NCI-H146 (cell line): ENCODE measurements at places on chromosomes 5 and 9.

- peak; percentile 25 for DNase-seq
Observed at GRCh38 chr5:100232736-100233135, 302.4 kb upstream of the FAM174A start.

DNA sequence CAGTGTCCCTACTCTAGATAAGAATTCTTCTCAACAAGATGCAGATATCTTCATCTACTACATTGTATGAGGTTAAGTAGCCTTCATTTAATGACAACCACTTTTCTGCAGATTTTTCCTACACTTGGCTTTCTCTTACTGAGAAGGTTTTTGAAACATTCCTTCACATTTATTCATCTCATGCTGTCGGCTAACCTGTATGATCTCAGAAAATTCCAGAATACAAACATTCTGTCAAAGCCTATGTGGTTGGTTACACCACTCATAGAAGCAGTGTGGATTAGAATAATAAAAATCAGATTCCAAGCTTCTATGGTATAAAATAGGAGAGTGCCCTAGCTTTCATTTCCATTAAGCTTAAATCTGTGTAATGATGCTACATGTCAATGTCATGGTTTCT, 39.4 kb upstream of the ERCC6L2 start:
- DNase-seq = no peak

- no peak for DNase-seq
Observed at GRCh38 chr5:111738118-111738517, 18.9 kb downstream of the NREP start.

- DNase-seq = no peak
Observed at GRCh38 chr9:122546196-122546595, 6.7 kb upstream of the OR1N2 start.

GRCh38 chr5:10307206-10308148, at the start of gene CMBL:
CMBL (minus strand) TSS chr5:10307902; CDS start chr5:10290762, 17,140 bp downstream.
- peak; percentile 83 for DNase-seq

- DNase-seq = no peak
Observed at GRCh38 chr9:27571011-27571410, 2.3 kb downstream of the C9orf72 start.

DNA sequence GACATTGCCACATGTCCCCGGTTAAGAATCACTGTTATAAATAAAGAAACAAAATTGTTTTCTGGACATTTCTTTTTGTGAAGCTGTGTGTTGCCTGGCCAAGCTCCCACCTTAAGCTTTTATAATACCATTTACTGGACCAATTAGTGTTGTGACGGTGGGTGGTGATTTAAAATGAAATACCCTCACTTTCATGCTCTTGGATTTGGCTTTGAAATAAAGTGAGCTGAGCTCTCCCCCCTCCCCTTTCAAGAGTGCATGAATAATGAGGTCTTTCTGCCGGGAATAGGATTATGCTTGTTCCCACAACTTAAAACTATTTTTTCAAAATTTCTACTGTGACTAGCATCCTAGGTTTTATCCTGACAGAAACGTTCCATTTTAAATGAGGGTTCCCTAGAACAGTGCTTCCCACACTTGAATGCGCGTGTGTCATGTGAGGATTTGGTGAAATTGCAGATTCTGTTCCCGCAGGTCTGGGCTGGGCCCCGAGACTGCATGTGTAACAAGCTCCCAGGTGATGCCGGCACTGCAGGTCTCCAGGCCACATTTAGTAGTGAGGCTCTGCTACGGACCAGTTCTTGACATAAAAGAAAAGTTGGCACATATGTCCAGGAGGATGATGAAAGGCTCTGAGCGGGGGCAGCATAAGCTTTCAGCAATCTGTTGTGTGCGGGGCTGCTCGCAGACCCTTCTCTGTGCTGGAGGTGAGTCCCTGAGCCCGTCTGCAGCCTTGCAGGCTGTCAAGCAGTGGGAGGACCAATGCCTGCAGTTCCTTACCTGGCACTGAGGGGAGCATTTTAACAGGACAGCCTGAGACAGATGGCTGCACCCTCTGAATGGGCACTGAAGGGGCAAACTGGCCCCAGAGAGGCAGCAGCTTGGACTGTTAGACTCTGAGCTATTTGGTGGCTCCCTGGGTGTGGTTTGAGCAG, 24.4 kb downstream of the IQGAP2 start:
- no peak for DNase-seq

DNA sequence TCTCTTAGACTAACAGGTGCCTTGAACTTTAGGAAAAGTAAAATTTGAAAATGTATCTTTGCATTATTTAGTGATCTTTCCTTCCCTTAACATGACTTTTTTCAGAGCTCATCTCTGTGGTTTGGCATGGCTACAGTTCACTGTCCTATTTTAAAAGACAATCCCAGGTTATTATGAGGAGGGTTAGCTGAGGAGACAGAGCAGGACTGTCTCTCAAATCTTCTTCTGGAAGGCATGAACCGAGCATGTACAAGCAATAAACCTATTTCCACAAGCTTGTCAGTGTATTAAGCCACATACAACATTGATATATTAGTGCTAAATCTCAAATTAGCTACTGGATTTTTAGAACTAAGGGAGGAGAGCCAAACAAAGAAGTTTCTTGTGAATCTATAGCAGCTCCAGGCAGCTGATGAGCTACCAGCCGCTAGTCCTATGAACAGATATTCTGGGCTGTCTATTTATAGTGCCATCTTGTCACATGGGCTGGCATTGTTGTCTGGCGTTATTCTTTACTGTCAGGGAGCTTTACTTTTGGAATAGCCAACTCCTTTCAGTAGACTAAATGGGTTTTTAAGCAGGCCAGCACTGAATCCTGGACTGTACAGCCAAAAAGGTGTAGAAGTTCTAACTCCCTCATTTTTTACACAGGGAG, 171.2 kb upstream of the ACTBL2 start:
- DNase-seq = no peak

GRCh38 chr5:72202331-72202825, 95.1 kb downstream of the MAP1B start:
- no peak for DNase-seq

GRCh38 chr9:90546200-90546599, 96.4 kb downstream of the DIRAS2 start:
- DNase-seq = peak; percentile 98

- no peak for DNase-seq
Observed at GRCh38 chr5:123012321-123012720, 24.2 kb downstream of the PPIC start.

DNA sequence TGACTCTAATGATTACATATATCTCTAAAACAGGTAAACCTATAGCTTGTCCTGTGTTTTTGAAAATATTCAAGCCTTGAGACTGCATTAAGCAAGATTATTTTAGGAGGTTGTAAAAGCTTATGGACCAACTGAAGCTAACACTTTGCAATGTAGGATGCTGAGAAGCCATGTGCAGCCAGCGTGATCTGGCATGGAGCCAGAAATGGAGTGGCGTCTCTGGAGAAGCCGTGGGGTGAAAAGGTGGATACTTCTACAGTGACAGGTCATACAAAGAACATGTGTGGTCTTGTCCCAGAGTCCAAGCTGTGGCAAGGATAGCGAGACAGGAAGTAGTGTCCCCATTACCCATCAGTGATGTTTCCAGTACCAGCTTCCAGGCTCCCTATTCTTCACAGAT, 100.8 kb upstream of the CD180 start:
- DNase-seq = peak; percentile 0

- no peak for DNase-seq
Observed at GRCh38 chr5:89228355-89228754, 345.4 kb upstream of the MEF2C start.

DNA sequence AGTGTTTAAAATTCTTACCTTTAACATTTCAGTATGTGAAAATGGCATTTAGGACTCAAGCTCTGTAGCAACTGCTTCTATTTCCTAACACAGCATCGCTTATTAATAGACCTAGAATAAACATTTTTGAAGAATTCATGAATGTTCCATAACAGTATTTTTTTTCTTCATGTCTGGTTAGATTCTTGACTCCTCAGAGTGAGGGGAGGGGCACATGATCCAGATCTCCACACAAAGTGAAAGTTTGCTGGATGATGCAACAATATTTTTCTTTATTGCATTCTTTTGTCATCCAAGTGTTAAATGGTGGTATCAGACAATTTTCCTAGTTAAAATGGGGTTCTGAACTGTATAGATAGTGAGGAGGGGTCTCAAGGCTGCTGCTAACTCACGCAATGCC, 130.8 kb upstream of the MAN2A1 start:
- DNase-seq = no peak

- no peak for DNase-seq
Observed at GRCh38 chr9:8872802-8873201, 1073.2 kb upstream of the DMAC1 start.

DNA sequence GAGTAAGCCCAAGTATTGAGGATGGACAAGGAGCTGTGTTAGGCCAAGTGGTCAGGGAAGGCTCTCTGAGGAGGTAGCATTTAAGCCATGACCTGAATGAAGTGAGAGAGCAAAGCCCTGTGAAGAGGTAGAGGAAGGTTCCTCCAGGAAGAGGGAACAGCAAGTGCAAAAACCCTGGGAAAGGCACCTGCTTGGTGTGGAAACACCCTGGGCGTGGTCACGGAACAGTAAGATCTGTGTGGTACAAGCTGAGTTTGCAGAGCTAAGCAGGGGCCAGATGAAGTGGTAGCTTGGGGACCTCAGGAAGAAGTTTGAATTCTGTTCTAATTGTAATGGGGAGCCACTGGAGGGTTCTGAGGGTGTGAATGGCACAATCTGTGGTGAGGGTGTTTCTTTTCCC, 310.2 kb downstream of the ARHGAP26 start:
- no peak for DNase-seq

DNA sequence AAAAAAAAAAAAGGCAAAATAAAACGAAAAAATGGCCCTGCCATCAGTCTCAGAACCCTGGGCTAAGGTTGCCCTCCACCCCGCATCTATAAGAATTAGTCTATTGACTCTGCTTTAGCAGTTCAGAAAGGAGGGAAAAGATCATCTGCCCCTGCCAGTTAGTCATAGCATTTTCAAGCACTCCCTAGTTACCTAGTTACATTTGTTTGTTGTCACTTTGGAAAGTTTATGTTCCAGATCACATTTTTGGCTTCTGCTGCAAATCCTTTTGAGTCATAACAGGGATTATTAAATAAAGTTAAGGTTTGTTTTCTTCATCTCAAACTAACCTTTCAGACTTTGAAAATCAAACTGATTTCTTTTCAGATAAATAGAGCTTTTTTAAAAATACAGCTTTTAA, 52.1 kb downstream of the AQP7 start:
- DNase-seq = no peak

DNA sequence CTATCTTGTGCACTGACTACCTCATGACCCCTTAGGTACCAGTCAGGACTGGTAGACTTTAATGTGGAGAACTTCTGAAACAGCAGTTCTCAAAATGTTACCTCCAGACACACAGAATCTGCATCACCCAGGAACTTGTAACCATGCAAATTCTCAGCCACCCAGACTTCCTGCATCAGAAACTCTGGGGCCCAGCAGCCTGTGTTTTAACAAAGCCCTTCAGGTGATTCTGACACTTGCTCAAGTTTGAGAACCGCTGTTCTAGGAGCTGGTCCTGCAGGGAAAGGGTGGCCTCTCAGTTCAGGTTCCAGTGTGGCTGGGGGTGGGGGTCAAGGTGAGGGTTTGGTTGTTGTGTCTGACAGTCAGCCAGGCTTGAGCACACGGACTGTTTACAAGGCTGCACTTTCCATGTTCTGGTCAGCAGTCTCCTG, 28.4 kb downstream of the ZFP62 start:
- DNase-seq = no peak

GRCh38 chr5:54738118-54738972, 220.8 kb downstream of the SNX18 start:
- DNase-seq = no peak

DNA sequence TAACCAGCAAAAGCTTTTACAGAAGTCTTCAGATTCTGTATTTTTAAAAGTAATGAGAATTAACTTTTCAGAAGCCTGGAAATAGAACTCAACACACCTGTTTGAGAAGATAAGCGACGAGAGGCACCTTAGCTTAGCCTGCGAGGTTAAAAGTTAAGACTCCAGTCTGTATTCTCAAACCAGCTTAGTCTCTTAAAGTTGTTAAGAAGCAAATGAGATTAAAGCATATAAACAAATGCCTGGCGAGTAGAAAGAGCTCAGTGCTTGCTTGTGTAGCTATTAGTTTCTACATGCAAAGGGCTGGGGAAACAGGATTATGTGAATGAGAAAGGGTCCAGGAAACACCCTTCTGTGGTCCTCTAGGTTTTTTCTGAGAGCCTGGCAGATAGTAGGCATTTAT, 51.7 kb downstream of the MTAP start:
- no peak for DNase-seq

DNA sequence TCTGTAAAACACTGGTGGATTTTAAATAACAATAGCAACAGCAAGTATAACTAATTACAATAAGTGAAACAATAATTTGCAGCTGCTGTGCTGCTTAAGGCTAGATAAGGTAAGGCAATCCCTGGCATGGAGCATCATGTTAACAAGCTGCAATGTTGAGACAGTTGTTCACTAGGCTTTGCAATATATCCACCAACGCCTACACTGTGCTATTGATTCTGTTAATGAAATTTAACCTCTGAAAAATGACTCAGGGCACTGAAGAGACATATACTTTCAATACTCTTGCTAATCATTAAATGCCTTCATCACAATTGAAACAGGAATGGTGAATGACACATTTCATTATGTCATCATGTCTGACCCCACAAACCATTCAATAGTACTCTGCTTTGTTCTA, 255.0 kb downstream of the EFNA5 start:
- DNase-seq = no peak

DNA sequence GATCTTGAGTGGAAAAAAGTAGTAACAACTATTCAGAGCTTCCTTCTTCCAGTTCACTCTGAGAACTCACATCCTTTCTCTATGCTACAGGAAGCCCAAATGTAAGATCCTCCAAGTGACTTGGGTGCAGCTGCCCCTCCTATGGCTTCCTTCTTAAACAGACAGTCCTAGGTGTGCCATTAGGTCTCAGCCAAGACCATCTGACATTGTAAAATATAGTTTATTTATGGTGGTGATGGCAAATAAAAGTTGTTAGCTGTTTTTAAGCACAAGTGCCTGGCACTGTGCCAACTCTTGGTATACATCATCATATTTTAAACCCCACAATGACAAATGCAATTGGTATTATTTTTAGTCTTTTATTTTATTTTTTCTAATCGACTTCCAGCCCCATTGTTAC, 58.1 kb downstream of the TMEM252 start:
- no peak for DNase-seq

DNA sequence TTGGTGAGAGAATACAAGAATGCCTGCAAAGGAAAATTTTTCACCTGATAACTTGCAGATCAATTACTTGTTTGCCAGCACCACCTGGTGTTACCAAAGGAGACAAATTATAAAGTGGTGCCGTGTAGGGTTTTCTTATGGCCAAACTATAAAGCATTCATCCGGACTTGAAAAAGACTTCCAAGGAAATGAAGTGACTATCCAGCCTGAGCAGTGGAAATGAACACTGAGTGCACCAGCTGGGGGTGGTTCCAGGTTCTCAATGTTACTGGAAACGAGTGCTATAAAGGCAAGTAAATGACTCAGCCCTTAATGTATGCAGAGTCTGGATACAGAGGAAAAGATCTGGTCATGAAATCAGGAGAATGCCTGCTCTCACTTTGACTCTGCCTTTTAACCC, 113.1 kb downstream of the DNAH5 start:
- no peak for DNase-seq

GRCh38 chr5:10552183-10553143, 11.4 kb upstream of the ANKRD33B start:
- no peak for DNase-seq

- DNase-seq = no peak
Observed at GRCh38 chr9:87874304-87874623, 8.4 kb upstream of the SPATA31E1 start.

- no peak for DNase-seq
Observed at GRCh38 chr5:3741374-3741770, 145.7 kb downstream of the IRX1 start.
